ENCODE measurements at places on chromosomes 5 and 9. TPM values are rescaled to one million over a fixed set of nuclear protein-coding genes. Genes with fewer than 3 reads are reported as not detected.
A peak's percentile ranks its signal among the peaks of the same experiment; 100 is the strongest.

GRCh38 chr9:35510754-35511428 lies 21.0 kb downstream of the RUSC2 start:
- no peaks in the 10 kb centered on the region for H3K27me3 ChIP-seq
- DNase-seq = peak; percentile 52
- H3K27ac ChIP-seq = peak overlapping the region; percentile 67
- H3K4me3 ChIP-seq = no peak overlapping the region

- no peaks in the 10 kb centered on the region for H3K4me1 ChIP-seq
- H3K36me3 ChIP-seq = no peaks in the 10 kb centered on the region
- peak overlapping the region; percentile 52 for H3K27ac ChIP-seq
- DNase-seq = peak; percentile 37
Measured at GRCh38 chr5:68170826-68171558, 44.6 kb upstream of the PIK3R1 start.

TCOF1 gene
- total RNA-seq = 29.0 TPM

AQP7 gene
- total RNA-seq = 2.2 TPM

DNA sequence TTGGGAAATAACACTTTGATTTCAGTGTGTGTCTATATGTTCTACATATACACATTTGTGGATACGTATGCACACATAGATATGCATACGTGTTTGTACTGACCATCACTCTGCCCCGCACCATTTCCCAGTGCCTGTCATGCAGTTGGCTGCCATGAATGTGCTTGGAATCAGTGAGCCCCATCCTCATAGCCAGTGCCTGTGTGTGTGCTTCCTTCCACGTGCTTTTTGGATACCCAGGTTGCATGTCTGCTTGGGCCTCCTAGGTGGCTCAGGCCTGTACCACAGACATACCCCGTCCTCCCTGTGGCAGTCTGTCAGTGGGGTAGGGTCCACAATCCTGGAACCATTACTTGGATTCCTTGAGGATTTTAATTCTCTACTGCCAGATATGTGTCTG lies 243.6 kb downstream of the FANCC start:
- peaks cover 24% of the 10 kb centered on the region for H3K36me3 ChIP-seq
- H3K27me3 ChIP-seq = no peaks in the 10 kb centered on the region
- no peak overlapping the region for H3K4me3 ChIP-seq
- peak; percentile 20 for DNase-seq
- no peak overlapping the region for H3K27ac ChIP-seq

ADRB2 gene
- 30.4 TPM for total RNA-seq

PIP5K1B gene
- 22.4 TPM for total RNA-seq

DNA sequence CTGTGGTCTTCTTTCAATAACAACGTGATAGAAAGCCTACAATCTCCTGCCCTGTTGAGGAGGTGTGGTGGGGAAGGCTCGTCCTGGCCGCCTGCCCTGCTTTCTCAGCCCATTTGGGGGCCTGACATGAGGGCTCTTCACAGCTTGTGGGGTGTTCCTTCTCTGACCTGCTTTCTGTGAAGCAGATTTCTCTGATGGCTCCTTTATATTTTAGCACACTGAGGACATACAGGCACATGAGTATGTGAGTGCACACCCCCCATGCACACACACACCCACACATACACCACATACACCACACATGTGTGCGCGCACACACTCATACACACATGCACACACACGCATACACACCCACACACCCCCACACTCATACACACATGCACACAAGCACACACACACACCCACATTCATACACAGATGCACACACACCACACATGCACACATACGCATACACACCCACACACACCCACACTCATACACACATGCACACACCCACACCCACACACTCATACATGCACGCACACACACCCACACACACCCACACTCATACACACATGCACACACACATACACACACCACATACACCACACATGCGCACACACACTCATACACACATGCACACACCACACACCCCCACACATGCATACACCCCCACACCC lies 117.5 kb downstream of the COL5A1 start:
- no peak overlapping the region for H3K27ac ChIP-seq
- H3K36me3 ChIP-seq = no peaks in the 10 kb centered on the region
- no peaks in the 10 kb centered on the region for H3K27me3 ChIP-seq
- no peak for DNase-seq
- H3K4me3 ChIP-seq = no peak overlapping the region

GRCh38 chr5:105392122-105392709 lies 1829.6 kb upstream of the NUDT12 start:
- no peaks in the 10 kb centered on the region for H3K4me1 ChIP-seq
- H3K36me3 ChIP-seq = no peaks in the 10 kb centered on the region
- no peak overlapping the region for H3K27ac ChIP-seq

DNA sequence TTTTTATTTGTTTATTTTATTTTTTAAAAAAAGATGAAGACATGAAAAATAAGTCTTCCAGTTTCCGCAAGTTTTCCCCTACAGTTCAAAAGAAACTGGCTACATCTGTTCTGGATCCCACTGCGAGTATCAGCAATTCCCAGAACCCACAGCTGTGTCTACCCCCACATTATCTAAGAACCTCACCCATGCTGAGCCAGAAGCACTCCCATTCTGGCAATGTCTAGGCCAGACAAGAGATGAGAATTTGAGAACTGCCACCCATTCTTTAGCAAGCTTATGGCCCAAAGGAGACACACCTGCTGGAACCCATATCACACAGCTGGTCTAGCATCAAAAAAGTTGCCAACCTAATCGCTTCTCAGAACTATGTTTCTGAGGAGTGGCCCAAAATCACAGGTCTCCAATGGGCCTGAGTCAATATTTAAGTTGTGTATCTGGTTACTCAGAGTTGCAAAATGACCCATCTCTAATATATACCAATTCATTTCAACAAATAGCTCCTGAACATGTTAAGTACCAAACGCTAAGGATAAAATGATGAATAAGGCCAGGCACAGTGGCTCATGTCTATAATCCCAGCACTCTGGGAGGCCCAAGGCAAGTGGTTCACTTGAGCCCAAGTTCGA lies 27.1 kb downstream of the MTMR12 start:
- H3K27me3 ChIP-seq = no peaks in the 10 kb centered on the region
- H3K4me1 ChIP-seq = no peaks in the 10 kb centered on the region
- H3K4me3 ChIP-seq = no peak overlapping the region

DNA sequence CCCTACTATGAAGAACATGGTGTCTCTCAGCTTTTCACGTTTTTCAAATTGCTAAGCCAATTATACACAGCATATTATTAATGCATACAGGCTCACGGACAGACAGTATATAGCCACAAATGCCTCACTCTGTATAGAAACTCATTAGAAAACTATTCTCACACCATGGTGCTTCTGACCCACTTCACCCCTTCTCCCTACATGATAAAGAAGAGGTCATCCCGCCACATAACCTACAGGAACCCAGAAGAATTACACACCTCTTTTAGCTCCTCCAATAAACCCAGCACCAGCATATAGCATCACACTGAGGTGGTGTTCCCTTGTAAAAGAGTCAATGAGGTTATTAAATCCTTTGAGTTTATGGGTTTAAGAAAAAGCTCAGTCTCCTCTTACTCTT lies 5.6 kb downstream of the TLE1 start:
- no peak for DNase-seq
- no peaks in the 10 kb centered on the region for H3K36me3 ChIP-seq
- no peaks in the 10 kb centered on the region for H3K27me3 ChIP-seq
- H3K4me1 ChIP-seq = peaks cover 46% of the 10 kb centered on the region
- no peak overlapping the region for H3K4me3 ChIP-seq

DNA sequence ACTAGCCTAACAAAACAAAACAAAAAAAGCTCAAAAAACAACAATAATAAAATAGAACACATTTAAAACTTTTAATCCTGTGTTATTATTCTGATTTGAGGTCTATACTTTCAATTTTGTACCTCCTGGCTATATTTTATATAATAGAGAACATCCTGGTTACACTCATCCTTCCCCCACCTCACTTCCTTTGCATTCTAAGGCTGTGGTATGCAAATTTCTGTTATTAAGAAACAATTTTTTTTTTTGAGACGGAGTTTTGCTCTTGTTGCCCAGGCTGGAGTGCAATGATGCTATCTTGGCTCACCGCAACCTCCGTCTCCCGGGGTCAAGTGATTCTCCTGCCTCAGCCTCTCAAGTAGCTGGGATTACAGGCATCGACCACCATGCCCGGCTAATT lies 3.1 kb upstream of the RPL37 start:
- H3K4me3 ChIP-seq = no peak overlapping the region
- H3K27ac ChIP-seq = no peak overlapping the region
- H3K36me3 ChIP-seq = peaks cover 9% of the 10 kb centered on the region
- H3K27me3 ChIP-seq = no peaks in the 10 kb centered on the region

GCNT4 gene
- total RNA-seq = 1.2 TPM

DNA sequence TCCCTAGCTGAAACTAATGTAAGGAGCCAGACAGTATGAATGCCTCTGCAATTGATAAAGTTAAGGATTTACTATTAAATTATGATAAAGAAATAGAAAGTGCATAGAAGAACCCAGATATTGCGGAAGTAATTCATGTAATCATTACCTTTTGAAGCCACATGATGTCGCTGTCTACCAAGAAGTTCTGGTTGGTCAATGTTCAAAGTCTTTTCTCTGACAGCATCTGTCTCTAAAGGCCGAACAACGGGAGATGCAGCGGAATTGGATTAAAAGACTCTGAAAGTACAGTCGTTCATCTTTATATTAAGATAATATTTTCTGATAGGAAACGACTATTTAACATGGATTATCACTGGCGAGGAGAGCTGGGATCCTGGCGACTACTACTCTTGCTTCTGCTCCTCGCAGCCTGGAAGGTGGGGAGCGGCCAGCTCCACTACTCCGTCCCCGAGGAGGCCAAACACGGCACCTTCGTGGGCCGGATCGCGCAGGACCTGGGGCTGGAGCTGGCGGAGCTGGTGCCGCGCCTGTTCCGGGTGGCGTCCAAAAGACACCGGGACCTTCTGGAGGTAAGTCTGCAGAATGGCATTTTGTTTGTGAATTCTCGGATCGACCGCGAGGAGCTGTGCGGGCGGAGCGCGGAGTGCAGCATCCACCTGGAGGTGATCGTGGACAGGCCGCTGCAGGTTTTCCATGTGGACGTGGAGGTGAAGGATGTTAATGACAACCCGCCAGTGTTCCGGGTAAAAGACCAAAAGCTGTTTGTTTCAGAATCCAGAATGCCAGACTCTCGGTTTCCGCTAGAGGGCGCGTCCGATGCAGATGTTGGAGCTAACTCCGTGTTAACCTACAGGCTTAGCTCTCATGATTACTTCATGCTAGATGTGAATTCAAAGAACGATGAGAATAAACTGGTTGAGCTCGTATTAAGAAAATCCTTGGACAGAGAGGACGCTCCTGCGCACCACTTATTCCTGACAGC lies at the start of gene PCDHA8:
Gene PCDHA8 (plus strand): TSS at position 210 of the 985 bp plus-strand sequence. CDS start 135 bp downstream, at position 345.
- DNase-seq = no peak
- H3K4me3 ChIP-seq = no peak within 1 kb of the TSS
- no peaks in the 10 kb centered on the region for H3K36me3 ChIP-seq
- H3K27ac ChIP-seq = no peak within 1 kb of the TSS

- H3K27me3 ChIP-seq = no peaks in the 10 kb centered on the region
- H3K27ac ChIP-seq = no peak overlapping the region
- H3K36me3 ChIP-seq = no peaks in the 10 kb centered on the region
- no peak for DNase-seq
- H3K4me1 ChIP-seq = peaks cover 6% of the 10 kb centered on the region
- no peak overlapping the region for H3K4me3 ChIP-seq
Measured at GRCh38 chr5:122947772-122948171, 88.8 kb downstream of the PPIC start.

GRCh38 chr5:98989727-98990126 lies 60.9 kb upstream of the CHD1 start:
- DNase-seq = no peak
- no peaks in the 10 kb centered on the region for H3K27me3 ChIP-seq
- H3K27ac ChIP-seq = no peak overlapping the region
- no peak overlapping the region for H3K4me3 ChIP-seq
- no peaks in the 10 kb centered on the region for H3K36me3 ChIP-seq
- H3K4me1 ChIP-seq = no peaks in the 10 kb centered on the region

GRCh38 chr5:106523852-106524251 lies 1146.9 kb downstream of the EFNA5 start:
- H3K4me3 ChIP-seq = no peak overlapping the region
- H3K27me3 ChIP-seq = no peaks in the 10 kb centered on the region
- H3K36me3 ChIP-seq = no peaks in the 10 kb centered on the region
- H3K27ac ChIP-seq = no peak overlapping the region

C8G gene
- total RNA-seq = not detected

DNA sequence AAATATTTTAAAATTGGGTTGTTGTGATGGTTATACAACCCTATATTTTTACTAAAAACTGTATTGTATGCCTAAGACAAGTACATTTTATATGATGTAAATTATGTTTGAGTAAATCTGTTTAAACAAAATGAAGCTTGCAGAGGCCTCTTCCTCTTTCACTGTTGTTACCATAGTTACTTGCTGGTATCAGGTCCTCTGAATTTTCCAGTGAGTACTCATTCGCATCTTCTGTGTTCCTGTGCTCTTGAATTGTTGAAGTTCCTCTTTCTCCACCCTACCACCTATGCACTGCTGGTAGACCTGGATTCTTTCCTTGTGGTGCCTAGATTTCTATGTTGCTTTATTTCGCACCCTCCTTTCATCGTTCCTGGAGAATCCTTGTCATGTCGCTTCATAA lies 938.5 kb upstream of the ACO1 start:
- H3K36me3 ChIP-seq = no peaks in the 10 kb centered on the region
- DNase-seq = no peak
- H3K4me3 ChIP-seq = no peak overlapping the region
- no peak overlapping the region for H3K27ac ChIP-seq
- no peaks in the 10 kb centered on the region for H3K27me3 ChIP-seq

DNA sequence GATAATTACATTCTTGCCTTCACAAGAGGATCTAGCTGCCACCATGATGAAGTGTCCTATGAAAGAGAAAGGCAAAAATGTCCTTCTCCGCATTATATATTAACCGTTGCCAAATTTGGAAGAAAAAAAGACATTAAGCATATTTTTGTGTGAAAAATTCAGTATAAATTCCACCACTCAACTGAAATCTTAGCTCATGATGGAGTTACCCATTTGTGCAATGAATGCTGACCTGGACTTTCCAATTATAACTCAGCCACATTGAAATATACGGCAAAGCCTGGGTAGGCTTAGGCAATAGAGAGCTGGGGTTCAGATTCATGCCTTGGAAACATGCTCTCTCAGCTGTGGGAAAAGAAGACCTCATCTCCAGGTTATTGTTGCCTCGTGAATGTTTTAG lies 71.3 kb upstream of the VCAN start:
- no peak overlapping the region for H3K4me3 ChIP-seq
- H3K36me3 ChIP-seq = no peaks in the 10 kb centered on the region
- no peaks in the 10 kb centered on the region for H3K27me3 ChIP-seq
- H3K4me1 ChIP-seq = no peaks in the 10 kb centered on the region
- DNase-seq = no peak

DNA sequence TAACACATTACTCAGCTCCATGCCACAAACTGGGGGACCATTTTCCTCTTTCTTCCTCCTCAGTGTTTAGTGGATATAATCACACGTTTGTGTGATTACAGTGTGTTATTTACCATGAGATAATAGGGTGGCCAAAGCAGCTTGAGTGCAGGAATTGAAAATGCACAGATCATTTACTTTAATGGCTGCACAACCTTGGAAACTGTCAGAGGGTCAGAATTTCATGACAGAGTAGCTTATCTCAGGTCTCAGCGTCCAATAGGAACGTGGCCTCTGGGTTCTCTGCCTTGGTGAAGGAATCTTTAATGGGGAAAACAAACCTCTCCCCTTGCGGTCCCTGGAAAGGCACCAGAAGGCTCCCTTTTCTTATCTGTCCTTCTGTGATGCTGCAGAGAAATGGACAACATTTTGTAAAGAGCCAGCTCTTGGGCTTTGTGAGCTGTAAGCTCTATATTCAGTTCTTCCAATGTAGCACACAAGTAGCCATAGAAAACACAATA lies 87.4 kb upstream of the CD180 start:
- DNase-seq = no peak
- no peak overlapping the region for H3K27ac ChIP-seq
- H3K4me1 ChIP-seq = peaks cover 12% of the 10 kb centered on the region
- H3K27me3 ChIP-seq = no peaks in the 10 kb centered on the region
- H3K36me3 ChIP-seq = no peaks in the 10 kb centered on the region

All from upper lobe of left lung (tissue), 6 donors.